Activated CD4-positive, alpha-beta T cell treated with anti-CD3 and anti-CD28 coated beads, Interleukin-2, amount 10 ng/mL, durations not matched to agents 7 days and 5 days (primary cell): ENCODE measurements at places on chromosomes 1 and 21. TPM values are rescaled to one million over a fixed set of nuclear protein-coding genes. Genes with fewer than 3 reads are reported as not detected.

DNA sequence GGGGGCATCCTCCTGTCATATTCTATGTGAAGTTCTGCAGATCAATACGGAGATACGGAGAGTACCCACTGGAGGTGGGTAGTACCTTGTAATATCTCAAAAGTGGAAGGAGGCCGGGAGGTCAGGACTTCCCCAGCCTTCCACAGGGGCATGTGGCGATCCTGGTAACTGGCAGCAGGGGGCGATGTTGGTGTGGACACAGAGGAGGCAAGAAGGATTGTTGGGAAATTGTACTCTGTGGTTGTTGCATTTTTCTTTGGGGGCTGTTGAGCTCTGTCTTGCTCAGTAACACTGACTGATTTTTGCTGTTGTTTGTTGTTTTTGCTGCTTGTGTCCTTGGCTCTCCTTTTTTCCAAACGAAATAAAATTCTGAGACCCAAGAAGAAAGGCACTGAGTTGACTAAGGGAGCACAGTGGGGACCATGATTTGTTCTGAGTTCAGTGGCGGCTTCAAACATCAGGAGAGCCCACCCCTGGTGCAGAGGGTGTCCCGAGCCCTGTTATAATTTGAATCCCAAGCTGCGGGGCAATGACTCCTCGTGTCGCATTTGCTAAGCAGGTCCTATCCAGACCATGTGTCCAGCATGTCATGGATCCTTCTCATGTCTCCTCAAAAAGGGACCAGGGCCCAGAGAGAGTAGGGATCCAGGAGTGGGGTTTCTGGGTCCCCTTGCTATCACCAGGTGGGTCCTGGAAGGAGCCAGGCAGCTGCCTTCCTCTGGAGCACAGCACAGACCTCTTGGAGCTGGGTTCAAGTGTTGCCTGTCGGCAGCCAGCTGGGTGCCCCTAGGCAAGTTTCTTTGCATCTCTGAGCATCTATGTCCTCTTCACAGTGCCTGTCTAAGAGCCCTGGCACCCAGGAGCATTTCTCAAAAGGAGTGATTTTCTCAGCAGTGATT is 22.8 kb downstream of the LHX4 start:
- no peaks in the 10 kb centered on the region for H3K4me1 ChIP-seq
- H3K36me3 ChIP-seq: no peaks in the 10 kb centered on the region
- H3K4me3 ChIP-seq: no peak overlapping the region
- peak overlapping the region; percentile 28 for H3K27ac ChIP-seq

- H3K36me3 ChIP-seq: peaks cover 30% of the 10 kb centered on the region
- H3K27ac ChIP-seq: peak overlapping the region; percentile 64
- H3K27me3 ChIP-seq: no peaks in the 10 kb centered on the region
Observed at GRCh38 chr1:12180315-12180714, 13.5 kb downstream of the TNFRSF1B start.

DNA sequence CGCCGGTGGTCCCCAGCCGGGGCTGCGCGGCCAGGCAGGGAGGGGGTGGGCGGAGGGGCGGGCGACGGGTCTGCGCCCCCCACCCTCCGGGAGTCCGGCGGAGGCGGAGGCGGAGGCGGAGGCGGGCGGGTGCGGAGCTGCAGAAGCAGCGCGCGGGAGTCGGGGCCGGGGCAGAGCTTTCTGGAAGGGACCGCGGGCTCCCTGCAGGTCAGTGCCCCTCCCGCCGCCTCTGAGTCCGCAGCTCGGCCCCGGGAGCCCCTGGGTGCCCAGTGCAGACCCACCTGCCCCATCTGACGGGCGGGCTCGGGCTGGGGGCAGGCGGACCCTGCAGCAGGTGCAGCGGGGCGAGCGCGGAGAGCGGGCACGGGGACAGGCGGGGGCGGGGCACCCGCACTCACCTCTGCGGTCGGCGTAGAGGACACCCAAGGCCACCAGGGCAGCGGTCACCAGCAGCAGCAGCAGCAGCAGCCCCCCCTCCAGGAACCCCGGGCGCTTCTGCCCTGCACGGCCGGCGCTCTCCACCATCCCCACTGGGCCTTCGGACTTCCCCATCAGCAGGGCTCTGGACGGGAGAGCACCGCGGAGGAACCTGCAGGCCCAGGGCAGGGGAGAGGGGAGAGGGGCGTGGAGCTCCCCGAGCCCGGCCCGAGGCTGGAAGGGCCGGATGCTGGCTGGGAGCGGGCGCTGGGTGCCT is 3.7 kb downstream of the MMEL1 start:
- no peak overlapping the region for H3K4me3 ChIP-seq
- no peak for DNase-seq
- H3K36me3 ChIP-seq: no peaks in the 10 kb centered on the region
- H3K27me3 ChIP-seq: peaks cover 35% of the 10 kb centered on the region

DNA sequence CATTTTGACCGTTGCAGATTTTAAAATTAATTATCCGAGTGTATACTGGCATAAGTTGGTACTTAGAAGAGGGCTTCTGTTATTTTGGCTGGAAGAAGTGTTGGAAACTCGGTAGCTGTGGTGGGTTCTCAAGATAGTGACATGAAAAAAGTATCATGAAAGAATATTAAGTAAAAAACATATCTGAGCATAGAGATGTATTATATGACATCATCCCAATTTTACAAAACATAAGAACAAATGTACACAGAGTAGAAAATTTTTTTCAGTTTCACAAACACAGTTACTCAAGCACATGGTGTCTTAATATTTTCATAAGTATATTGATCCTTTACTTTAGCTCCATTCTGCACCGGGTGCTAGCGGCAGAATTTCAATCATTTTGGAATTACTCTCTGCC is 684 bp downstream of the IFI16 start:
- peaks cover 57% of the 10 kb centered on the region for H3K4me1 ChIP-seq
- peaks cover 54% of the 10 kb centered on the region for H3K36me3 ChIP-seq
- no peaks in the 10 kb centered on the region for H3K27me3 ChIP-seq
- DNase-seq: no peak
- H3K27ac ChIP-seq: peak overlapping the region; percentile 100

DNA sequence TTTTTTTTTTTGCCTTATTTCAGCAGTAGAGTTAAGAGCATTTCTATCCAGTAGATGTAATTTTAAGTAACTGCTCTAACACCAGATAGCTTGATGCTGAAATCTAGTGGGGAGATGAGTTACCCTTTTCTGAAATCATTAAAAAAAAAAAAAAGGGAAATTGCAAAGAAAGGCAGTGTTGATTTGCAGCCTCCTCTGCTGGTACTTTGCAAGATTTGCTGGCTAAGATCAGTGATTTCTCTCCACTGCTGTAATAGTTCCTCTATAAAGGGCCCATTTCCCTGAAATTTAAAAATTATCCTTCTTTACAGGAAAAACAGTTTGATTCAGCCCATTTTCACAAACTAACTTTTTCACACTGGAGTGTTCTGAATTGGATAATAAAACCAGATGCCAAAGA is 120.6 kb downstream of the PTBP2 start:
- no peaks in the 10 kb centered on the region for H3K36me3 ChIP-seq
- H3K4me3 ChIP-seq: no peak overlapping the region
- no peak overlapping the region for H3K27ac ChIP-seq
- no peaks in the 10 kb centered on the region for H3K4me1 ChIP-seq

The SLAMF8 gene
- 0.47 TPM for total RNA-seq

The GLIS1 gene
- total RNA-seq: not detected

The GCSAML gene
- total RNA-seq: not detected

DNA sequence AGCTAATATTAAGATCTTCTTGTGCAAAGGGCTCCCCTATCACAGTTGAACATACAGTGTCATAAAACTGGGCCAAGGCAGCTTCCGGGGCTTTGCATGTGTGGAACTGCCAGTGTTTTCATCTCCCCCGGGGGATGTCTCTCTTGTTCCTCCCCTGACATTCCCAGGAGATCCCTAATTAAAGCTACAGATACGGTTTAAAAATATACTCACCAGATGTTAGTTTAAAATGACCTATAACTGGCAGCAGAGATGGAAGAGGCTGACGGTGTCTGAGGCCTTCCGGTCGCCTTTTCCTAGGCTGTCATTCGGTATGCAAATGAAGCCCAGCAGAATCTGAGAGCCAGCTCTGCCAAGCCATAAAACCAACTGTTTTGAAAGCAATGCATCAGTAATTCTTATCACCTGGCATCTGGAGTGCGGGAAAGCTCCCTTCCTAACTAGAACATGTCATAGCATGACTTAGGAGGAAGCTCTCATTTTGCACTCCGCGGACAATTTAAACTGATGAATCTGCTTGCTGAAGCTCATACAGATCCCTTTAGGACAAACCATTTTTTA is 436.5 kb upstream of the VAMP3 start:
- DNase-seq: no peak
- no peaks in the 10 kb centered on the region for H3K36me3 ChIP-seq
- H3K27me3 ChIP-seq: no peaks in the 10 kb centered on the region
- no peak overlapping the region for H3K4me3 ChIP-seq

GRCh38 chr21:36005018-36005417 is 55.3 kb downstream of the SETD4 start:
- DNase-seq: no peak
- no peak overlapping the region for H3K27ac ChIP-seq
- H3K36me3 ChIP-seq: no peaks in the 10 kb centered on the region
- peaks cover 2% of the 10 kb centered on the region for H3K4me1 ChIP-seq
- peaks cover 4% of the 10 kb centered on the region for H3K27me3 ChIP-seq

DNA sequence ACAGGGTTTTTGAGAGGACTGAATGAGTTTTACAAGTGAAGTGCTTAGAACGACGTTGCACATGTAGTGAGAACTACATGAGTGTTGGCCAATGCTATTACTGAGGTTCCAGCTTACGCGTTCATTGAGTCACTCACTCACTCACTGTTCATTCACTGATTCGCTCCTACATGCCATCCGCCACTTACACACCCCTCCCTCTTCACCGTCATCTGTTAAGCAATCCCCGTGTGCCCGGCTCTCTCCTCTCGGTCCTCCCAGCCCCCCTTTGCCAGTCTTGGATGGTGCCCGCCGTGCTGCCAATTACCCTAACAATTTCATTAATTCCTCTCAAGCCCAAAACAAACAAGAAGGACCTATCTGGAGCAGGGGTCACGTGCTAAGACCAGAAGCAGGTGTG is 27.3 kb upstream of the EPHA2 start:
- H3K36me3 ChIP-seq: no peaks in the 10 kb centered on the region
- no peak overlapping the region for H3K4me3 ChIP-seq
- H3K27me3 ChIP-seq: no peaks in the 10 kb centered on the region
- H3K27ac ChIP-seq: no peak overlapping the region
